ENCODE measurements at places on chromosomes 16 and 17. TPM values are rescaled to one million over a fixed set of nuclear protein-coding genes. Genes with fewer than 3 reads are reported as not detected.

DNA sequence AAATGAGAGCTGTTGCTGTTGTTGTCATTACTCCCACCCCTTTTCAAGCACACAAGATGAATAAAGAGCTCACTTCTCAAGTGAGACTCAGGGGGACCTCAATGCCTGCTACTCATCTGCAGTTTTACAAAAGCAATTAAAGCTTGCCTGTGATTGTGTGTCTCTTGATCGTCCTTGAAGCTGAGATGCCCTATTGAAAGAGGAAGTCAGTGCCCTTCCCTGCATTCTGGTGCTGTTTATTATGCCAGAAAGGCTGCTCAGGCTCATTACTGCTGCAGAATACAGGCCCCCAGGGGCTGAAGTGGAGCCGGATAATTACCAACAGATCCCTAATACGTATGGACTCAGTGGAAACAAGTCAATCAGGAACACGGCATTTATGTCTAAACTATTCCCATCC lies 147.2 kb downstream of the HS3ST2 start:
- no peak for DNase-seq

DNA sequence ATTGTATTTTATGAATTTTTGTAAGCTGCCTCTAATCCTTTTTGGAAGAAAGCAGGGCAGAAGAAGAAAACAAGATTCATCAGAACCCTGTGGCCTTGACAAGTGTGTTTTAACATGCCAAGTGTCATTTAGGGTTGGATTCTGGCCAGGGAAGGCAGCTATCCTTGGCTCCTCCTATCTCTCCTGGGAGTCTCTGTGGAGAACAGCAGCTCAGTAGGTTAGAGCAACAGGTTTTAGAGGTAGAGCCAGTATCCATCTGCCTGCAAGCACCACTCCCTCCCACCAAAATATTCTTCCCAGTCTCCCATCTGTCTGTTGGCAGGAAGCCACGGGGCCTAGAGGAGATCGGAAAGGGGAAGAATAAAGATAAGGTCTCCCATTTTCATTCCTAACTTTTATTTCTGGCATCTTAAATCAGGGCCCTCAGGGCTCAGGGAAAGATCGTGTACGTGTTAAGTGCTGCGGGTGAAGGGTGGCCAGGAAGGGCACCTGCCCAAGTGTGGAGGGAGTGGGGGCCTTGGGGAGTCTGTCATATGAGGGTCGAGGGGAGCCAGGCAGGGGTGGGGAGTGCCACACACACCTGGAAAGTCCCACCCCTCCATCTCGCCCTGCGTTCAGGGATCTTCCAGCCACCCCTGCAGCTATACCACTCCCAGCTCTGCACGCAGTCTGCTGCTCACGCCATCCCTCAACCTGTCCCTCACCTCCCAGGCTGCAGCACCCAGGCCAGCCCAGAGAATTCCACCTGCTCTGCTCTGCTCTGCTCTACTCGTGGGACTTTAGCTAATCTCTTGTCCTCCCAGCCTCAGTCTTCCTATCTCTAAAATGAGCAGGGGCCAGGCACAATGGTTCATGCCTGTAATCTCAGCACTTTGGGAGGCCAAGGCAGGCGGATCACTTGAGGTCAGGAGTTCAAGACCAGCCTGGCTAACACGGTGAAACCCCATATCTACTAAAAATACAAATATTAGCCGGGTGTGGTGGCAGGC lies 17.1 kb upstream of the CPSF4L start:
- no peak for DNase-seq

TAC4 gene
- total RNA-seq, result not detected

DNA sequence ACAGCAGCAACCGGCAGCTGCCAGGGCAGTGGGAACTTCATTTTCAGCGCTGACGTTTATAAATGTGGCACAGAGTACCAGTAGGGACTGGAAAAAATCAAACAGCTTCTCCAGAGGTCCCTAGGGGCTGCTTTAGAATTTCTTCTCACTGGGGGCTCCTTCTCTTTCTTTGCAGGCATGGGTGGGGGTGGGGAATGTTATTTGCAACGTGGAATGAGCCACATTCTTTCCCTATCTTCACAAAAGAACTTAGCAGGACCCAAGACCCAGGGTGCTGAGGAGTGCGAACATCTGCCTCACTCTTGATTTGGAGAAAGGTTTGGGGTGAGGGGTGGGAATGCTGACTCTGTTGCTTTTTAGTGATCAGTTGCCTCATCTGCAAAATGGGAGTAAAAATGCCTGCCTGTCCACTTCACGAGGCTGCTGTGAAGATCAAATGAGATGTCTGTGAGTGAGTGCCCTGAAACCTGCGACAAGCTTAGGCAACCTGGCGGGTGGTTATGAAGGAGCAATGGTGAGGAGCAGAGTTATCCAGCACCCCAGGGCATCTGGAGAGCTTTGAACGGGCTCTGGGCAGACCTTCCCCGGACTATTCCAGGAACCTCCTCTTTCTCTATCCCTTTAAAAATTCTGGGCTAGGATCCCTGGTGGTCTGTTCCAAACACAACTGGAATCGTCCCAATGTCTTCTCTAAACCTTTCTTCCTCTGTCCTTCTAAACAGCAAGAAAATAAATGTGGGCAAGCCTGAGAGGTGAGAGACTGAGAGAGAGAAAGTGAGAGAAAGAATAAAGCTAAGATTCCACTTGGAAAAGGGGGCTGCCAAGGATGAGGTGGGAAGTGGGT lies 10.7 kb upstream of the PIPOX start:
- DNase-seq, result no peak

GLP2R gene
- 0.10 TPM for total RNA-seq

- DNase-seq, result no peak
Observed at GRCh38 chr16:78768718-78769117, 669.3 kb downstream of the WWOX start.

DNA sequence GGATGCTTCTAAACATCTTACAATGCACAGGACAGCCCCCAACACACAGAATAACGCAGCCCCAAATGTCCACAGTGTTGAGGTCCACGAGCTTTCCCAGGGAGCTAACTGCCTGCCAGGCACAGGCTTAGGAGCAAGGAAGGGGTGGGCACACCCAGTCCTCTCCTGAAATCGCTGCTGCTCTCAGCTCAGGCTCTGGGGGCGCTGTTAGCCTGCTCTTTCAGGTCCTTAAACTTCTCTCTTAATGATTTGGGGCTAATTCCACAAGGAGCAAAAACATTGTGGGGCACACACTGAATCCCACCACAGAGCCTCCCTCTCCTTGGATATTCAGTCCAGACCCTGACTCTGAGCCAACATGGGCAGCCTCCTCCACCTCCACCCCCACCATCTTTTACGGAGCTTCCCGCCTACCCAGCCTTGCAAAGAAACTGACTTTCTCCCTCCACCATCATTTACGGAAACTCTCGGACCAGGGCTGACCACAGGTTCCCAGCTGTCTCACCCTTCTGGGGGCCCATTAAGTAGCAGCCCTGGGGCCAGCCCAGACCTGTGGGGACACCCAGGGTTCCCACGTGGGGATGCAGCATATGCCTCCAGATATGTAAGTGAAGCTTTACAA lies 1.1 kb downstream of the CD300H start:
- DNase-seq, result no peak

IL17C gene
- total RNA-seq, result not detected

DNA sequence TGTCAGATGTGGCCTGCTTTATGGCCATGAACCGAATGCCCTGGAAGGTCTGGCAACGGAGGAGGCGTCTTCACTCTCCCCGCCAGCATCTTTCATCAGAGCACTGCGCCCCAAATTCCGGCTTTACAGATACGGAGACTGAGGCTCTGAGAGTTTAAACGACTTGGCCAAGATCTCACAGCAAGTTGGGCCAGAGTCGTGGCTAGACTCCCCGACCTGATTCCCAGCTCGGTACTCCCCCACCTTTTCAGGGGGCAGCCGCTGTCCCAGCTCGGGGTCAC lies 1.7 kb downstream of the NGFR start:
- no peak for DNase-seq

- no peak for DNase-seq
Observed at GRCh38 chr16:89184933-89185794, 13.6 kb downstream of the CDH15 start.

- peak; percentile 71 for DNase-seq
Observed at GRCh38 chr16:87806641-87807546, 41.1 kb upstream of the KLHDC4 start.

BAHCC1 gene
- 23.7 TPM for total RNA-seq

DNA sequence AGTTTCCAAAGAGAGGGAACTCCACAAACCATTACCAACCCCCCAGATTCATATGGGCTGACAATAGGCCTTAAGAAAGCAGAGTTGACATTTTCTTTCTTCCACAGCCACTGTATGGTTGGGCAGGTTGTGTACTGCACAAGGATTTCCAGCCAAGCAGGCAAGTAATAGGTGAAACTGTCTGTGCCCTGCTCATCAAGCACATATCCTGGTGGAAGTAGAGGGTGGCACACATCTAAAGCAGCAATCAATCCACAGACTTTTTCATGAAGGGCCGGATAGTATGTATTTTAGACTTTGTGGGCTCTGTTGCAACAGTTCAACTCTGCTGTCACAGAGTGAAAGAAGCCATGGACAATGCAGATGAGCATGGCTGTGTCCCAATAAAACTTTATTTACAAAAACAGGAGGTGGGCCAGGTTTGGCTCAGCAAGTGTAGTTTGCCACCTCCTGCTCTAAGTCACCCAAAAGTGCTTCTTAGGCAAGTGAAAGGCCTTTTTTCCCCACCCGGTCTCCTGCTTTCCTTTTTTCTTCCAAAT lies 63.4 kb downstream of the SNX20 start:
- no peak for DNase-seq

ST6GALNAC1 gene
- 11.3 TPM for total RNA-seq

GRCh38 chr16:86376837-86377236 lies 133.5 kb upstream of the FOXF1 start:
- no peak for DNase-seq

DNA sequence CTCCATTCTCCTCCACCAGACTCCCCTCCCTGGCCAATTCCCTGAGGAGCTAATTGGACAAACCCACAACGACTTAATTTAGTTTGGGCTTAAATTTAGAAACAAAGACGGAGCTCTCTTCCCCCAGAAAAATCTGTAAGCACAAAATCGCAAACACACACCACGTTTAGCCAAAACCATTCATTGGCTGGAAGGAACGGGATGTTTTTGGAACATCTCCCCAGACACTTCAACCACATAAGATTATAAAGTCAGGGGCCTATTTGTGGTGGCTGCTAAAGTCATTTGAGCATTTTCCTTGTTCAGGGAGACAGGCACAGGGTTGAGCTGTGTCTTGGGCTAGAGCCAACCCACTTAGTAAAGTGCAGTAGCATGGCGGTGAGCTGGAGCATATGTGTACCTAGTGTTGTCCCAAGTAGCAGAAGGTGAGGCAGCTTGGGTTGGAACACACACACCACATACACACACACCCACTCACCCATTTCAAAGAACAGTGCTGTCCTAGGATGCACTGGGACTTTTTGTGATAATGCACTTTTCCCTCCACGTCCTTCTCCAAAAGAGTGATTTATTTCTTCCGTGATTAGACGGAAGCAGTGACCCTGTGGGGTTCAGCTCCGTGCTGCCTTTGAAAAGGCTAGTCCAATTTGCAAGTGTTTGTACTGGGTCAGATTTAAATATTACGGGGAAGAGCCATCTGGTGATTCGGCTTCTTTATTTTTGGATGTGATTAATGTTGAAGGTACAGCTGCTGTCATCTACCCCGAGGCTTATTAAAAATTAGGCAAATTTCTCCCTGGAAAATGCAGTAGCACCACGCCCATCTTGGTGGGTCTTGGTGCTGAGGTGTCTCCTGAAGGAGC lies 32.2 kb downstream of the ELAC2 start:
- no peak for DNase-seq

- DNase-seq, result no peak
Observed at GRCh38 chr16:82470620-82471152, 156.1 kb upstream of the CDH13 start.

- no peak for DNase-seq
Observed at GRCh38 chr17:62693616-62694409, 66.3 kb downstream of the MRC2 start.

DNA sequence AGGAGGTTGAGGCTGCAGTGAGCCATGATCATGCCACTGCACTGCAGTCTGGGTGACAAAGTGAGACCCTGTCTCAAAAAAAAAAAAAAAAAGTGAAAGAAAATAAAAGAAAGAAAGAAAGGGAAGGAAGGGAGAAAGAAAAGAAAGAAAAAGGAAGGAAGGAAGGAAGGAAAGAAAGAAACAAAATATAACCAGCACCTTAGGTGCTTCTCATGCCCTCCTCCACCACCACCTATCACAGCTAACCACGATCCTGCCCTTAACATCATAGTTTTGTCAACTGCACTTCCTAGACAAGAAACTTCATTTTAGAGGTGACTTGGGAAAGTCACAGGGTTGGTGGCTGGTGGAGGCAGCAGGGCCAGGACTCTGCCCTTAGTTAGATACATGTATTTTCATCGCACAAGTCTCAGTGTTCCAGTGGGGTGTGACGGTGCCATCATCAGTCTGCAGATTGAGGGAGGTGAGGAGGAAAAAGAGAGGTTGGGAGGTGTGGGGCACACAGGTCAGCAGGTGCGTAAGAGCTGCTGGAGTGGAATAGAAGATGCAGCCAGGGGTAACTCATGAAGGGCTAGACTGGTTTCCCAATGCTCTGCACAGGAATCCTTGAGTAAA lies 10.0 kb downstream of the SUPT4H1 start:
- no peak for DNase-seq

DNA sequence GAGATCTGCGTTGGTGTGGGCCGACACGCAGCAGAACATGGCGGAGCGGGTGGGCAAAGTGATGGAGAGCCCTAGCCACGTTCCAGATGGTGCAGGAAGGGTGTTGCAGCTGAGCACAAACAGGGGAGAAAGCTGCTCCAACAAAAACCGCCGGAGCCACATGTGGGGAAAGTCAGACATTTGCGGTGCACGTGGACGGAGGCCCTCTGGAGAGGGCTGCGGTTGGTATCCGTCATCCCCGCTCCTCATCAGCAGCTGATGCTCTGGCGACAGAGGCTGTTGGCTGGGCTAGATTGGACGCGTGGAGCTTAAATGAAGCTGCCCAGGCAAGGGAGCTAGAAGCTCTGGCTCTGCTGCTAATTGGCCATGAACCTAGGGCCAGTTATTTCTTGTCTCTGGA lies 43.5 kb upstream of the ADCY9 start:
- no peak for DNase-seq

- no peak for DNase-seq
Observed at GRCh38 chr16:56013962-56014552, 138.9 kb upstream of the CES5A start.

GRCh38 chr17:66753126-66753920 lies 81.6 kb upstream of the CACNG5 start:
- DNase-seq, result no peak

DNA sequence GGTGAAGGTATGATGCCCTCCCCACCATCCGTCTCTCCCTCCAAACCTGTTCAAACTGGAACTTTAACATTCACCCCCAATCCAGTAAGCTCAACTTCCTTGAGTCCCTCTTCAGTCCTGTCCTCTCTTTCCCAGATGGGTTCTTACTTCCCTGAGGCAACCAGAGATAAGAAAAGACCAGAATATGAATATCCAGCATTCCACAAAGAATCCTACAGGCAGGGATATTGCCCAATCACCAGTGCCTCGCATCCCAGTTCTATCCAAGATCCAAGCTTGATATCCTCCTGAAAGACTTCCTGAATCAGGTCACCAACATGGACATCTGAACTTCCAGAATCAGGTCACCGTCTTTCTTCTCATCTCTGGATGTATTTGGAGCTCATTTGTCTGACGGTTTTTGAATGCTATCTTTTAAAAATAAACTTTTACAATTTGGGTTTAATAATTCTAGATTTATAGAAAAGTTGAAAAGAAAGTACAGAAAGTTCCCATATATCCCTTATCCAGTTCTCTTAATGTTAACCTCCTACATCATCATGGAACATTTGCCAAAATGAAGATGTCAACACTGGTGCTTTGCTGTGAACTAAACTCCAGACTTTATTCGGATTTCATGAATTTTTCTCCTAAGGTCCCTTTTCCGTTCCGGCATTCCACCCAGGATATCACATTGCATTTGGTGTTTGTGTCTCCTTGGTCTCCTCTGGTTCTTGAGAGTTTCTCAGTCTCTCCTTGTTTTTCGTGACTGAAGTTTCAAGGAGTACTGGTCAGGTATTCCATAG lies 13.7 kb upstream of the COL1A1 start:
- no peak for DNase-seq

ACSM2A gene
- total RNA-seq, result not detected
